ENCODE measurements at places on chromosomes 5 and 9.

- no peak for DNase-seq
Observed at GRCh38 chr5:60147791-60148190, 254.3 kb upstream of the PDE4D start.

- DNase-seq: no peak
Observed at GRCh38 chr5:116564756-116565490, 9.7 kb downstream of the SEMA6A start.

DNA sequence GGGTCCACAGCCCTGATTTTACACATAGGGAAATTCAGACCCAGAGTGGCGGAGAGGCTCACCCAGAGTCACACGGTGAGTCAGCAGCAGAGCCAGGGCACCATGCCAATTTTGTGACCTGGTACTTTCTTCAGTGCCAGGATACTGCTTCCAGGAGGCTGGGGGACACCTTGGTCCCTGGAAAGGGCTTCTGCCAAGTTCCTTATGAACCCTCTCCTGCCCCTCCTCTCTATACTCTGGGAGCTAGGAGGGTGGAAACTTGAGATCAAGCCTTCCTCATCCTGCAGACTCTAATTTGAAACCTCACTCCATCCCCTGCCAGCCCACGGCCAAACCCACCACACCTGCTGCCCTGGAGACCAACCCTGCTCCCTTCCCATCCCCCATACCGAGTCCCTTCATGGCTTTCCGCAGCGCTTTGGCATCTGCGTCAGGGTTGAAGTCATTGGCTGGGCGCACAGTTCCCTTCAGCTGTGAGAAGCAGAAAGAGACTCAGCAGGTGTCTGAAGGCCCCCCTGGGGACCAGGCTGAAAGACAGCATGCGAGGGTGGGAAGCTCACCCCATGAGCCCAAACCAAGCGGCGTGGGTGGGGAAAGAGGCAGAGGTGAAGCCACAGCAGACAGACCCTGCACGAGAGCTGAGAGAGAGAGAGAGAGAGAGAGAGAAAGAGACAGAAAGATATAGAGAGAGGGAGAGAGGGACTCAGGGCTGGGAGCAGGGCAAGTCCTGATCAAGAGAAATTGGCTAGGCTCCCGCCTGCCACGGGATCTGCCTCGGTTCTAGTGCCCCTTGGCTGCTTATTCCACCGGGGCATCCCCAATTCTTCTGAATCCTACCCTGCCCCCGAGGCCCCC, 33.5 kb downstream of the ANXA6 start:
- DNase-seq: no peak

DNA sequence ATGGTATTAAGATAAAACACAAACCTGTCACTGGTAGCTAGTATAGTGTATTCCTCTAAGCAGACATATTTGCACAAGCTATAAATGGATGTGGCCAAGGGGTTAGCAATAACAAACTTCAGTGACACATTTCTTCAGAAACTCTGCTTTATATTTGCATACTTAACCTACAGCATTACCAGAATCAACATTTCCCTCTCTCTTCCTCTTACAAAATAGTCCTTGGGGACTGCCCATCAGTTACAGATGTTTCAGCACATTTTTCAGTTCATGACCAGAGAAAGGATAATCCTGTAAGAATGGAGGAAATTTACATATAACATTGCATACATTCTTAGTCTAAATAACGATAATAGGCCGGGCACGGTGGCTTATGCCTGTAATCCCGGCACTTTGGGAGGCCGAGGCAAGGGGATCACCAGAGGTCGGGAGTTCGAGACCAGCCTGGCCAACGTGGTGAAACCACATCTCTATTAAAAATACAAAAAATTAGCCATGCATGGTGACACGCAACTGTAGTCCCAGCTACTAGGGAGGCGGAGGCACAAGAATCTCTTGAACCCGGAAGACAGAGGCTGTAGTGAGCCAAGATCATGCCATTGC, 25.3 kb upstream of the SLC1A1 start:
- no peak for DNase-seq

Data from stimulated activated CD8-positive, alpha-beta memory T cell treated with anti-CD3 and anti-CD28 coated beads, Interleukin-7, amount 100 ng/mL, for 1 hour (primary cell).